ENCODE measurements at places on chromosomes 12 and 14.

DNA sequence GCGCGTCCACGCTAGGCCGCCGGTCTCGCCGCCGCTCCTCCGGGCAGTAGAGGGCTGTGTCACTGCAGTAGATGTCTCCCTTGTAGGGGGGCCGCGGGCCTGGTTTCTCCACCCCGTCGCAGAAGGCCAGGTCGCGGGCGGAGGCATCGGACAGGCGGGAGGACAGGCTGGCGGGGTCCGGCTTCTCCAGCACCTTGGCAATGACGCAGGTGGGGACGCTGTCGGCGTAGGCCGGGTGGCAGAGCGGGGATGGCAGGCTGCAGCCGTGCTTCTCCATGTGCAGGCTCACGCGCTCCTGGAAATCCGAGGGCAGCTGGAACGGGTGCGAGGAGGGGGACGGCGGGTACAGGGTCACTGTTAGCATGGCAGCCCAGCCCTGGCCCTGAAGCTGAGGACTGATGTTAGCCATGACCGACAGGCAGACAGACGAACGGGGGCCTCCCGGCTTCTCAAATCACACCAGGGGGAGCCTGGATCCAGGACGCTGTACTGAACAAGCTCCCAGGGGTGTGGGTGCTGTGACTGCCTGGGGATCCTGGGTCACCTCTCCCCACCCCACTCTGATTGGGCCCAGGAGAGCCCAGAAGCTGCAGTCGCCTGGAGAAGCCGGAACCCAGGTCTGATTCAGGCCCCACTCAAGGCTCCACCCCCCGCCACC lies 48.1 kb downstream of the BEGAIN start:
- DNase-seq, result no peak

GRCh38 chr14:91261115-91261514 lies 16.6 kb upstream of the GPR68 start:
- no peak for DNase-seq

DNA sequence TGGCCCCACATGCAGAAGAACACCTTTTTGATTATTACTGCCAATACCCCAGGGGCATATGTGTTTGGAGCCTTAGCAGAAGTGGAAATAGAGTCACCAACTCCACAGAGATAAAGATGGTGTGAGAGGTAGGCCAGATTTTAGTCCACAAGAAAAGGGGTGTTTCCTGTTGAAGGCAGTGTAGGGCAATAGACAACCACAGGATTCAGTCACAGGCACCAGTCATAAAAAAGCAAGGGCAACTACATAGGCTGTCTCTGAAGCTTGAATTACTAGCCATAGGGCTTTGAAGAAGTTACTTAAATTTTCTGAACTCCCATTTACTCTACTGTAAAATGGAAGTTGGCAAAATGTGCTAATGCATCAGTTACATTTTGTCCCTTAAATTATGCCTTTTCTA lies 18.9 kb downstream of the ERP27 start:
- DNase-seq, result no peak

GRCh38 chr12:52307836-52308805 lies 13.1 kb downstream of the KRT83 start:
- peak; percentile 12 for DNase-seq

GRCh38 chr12:95371571-95371970 lies 102.4 kb upstream of the METAP2 start:
- DNase-seq, result no peak

DNA sequence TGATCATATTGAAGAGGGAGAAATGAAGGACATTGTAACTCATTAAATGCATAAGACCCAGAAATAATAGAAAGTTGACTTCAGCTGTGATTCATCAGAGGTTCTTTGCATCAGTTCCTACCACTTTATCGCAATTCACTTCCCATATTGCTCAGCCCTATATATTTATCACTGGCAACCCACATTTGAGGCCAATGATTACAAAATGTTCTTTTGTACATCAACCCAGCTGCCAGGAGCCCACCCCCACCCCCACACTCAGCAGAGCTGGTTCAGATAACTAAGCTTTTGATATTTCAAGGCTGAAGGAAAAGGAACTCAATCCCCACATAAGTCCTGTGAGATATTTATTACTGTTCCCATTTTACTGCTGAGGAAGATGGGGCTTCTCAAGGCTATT lies 51.2 kb upstream of the TMPO start:
- no peak for DNase-seq

- DNase-seq, result no peak
These were observed 177.0 kb upstream of the G2E3 start for GRCh38 chr14:30381861-30382480.

DNA sequence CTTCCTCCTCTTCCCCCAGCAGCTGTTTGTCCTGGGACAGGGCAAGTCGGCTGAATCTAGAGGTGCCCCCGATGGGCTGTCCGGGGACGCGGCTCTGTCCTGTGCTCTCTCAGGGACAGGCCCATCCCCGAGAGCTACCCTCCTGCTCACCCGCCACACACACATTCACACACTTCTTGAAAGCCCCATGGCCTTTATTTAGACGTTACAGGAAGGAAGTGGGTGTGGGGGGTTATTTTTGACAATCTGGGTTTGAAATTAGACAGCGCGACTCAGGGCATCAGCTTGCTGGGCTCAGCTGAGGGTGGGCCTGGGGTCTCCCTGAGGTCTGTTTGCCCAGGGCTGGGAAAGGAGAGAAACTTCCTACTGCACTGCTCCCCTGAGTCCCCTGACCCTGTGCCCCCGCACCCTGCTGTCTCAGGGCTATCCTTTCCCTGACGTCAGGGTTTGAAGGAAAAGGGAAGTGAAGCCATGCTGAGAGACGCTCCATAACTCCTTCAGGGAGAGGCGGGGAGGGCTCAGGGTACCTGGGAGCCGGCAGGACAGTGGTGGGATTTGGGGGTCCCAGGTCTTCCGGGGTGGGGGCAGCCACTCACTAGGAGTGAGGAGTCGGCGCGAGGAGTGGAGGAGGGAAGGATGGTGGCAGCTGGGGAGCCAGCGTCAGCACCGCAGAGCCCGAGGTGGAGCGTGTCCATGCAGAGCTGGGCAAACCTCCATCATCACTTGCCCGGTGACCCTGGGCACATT lies 8.1 kb downstream of the PTPN6 start:
- DNase-seq, result no peak

DNA sequence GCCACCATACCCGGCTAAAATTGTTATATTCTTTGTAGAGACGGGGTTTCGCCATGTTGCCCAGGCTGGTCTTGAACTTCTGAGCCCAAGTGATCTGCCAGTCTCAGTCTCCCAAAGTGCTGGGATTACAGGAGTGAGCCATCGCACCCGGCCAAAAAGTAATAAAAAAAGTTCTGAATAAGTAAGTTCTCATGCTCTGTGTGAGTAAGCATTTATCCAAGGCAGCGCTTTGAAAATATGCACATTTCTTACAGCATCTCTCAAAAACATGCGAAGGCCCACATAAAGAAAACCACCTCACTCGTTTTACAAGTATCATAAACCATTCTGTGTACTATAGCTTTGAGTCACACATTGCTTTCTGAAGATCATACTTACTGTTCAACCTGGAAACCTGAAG lies 8.6 kb downstream of the GIT2 start:
- DNase-seq, result no peak

- no peak for DNase-seq
These were observed 816 bp upstream of the SLC8A3 start for GRCh38 chr14:70189456-70190077.

- no peak for DNase-seq
These were observed 9.4 kb downstream of the GCH1 start for GRCh38 chr14:54893151-54893760.

DNA sequence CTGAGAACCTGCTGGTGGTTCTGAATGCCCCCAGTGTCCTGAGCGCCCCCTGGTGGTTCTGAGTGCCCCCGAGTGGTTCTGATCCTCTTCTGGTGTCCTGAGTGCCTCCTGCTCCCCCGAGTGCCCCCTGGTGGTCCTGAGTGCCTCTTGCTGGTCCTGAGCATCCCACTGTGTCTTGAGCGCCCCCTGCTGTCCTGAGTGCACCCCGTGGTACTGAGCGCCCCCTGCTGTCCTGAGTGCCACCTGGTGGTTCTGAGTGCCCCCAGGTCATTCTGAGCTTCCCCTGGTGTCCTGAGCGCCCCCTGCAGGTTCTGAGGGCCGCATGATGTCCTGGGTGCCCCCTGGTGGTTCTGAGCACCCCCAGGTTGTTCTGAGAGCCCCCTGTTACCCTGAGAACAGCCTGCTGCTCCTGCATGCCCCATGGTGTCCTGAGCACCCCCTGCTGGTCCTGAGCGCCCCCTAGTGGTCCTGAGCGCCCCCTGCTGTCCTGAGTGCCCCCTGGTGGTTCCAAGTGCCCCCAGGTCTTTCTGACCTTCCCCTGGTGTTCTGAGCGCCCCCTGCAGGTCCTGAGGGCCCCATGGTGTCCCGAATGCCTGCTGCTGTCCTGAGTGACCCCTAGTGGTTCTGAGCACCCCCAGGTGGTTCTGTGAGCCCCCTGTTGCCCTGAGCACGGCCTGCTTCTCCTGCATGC lies 1165.4 kb downstream of the TMEM121 start:
- DNase-seq, result peak; percentile 27

GRCh38 chr14:88616697-88617096 lies 53.9 kb downstream of the ZC3H14 start:
- DNase-seq, result no peak

DNA sequence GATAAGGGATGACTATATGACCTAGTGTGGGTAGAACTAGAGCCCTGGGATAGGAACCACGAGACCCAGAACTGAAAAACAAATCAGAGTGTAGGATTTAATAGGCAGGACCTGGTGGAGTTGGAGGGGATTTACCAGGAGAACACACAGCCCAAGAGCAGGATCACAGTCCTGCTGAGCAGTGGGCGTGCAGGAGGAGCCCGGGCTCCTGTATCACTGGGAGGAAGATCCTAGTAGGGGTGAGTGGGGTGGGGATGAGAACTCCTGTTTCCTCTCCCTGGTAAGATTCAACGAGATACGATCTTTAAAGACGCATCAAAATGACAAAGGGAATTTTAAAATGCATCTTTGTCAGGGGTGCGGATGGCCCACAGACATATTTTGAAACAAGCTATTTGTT lies 220.1 kb downstream of the GALC start:
- DNase-seq, result no peak

- DNase-seq, result no peak
These were observed 590 bp downstream of the DDIT3 start for GRCh38 chr12:57519796-57520052.

DNA sequence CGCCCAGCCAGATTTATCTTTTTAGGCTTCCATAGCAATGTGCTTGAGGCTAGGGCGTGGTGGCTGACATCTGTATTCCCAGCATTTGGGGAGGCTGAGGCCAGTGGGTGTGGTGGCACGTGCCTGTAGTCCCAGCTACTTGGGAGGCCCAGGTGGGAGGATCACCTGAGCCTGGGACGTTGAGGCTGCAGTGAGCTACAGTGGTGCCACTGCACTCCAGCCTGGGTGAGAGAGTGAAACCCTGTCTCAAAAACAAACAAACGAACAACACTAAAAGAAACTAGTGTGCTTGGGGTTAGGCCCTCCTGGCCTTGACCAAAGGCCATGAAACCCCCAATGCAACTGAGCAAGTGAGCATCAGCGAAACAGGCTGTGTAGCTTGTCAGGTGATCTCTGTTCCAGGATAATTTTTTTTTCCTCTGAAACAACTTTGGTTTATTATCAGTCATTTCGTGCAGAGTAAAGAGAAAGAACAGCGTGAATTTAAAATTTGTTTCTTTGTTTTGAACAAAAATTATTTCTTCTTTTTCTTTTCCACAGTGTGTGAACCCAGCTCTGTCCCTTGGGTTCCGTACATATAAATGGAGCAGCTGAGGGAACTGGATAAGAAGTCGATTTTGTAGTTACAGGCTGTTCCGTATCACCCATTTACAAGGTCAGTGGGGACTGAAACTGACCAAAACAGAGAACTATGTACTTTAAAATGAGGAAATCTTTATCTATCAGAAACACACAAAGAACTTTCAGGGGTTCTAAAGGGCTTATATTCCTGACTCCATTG lies 8.8 kb upstream of the TUBA1C start:
- DNase-seq, result no peak

GRCh38 chr14:68444449-68445168 lies 348.3 kb downstream of the ZFP36L1 start:
- DNase-seq, result no peak

- DNase-seq, result no peak
These were observed 22.9 kb downstream of the PROX2 start for GRCh38 chr14:74852922-74853530.

DNA sequence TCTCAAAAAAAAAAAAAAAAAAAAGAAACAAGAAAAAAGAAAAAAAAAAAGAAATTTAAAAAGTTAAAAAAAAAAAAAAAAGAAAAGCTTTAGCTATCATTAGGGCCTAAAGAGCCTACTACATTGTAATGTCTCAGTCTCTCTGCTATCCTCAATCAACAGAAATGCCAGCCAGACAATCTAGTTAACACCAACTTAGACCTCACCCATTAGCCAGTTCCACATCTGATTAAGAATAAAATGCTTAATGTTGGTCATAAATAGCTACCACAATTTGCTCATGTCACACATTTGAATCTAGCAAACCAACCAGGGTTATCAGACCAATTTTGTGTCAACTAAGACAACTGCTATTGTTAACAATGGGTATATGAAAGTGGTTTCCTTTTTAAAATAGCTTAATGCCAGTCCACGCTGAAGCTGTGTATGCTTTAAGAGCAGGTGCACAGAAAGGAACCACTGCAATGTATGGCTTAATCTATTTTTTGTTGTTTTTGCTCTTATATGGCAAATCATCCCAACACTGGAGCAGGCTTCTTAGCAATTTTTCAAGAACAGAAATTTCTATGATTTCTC lies 45.5 kb upstream of the SELPLG start:
- DNase-seq, result no peak

DNA sequence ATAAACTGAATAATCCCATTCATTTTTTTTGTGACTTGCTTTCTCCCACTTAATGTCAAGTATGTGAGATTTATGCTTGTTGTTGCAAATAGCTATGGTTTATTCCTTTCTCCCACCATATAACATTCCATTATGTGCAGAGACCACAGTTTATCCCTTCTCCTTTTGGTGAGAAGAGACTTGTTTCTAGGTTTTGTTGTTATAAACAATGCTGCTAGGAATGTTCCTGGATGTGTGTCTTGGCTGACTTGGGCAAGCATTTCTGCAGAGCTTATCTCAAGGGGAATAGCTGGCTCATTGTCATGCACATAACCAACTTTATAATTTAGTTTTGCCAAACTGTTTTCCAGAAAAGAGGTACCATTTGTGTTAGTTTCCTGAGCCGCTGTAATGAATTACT lies 47.6 kb upstream of the PPP1CC start:
- no peak for DNase-seq

- DNase-seq, result no peak
These were observed 5.5 kb upstream of the PFDN5 start for GRCh38 chr12:53289891-53290290.

DNA sequence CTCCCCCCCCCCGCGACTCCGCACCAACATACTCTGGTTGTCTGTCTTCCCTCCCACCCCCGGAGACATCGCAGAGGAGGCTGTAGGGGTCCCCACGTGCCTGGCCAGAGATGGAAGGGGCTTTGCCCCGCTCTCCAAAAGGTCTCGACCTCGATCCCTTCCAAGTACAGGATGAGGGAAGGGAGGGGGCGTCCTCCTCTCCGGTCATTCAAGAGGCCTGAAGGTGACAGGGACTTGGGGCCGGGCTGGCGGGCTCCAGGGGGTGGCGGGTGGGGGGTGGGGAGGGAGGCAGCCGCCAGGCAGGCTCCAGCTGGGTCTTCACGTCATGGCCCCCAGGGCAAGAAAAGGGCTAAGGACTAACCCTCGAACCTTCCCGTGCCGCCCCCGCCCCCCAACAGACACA lies 15.1 kb downstream of the TBX3 start:
- no peak for DNase-seq

Data from activated CD8-positive, alpha-beta memory T cell treated with anti-CD3 and anti-CD28 coated beads for 1 hour (primary cell).